Uterus (tissue), 4 donors: ENCODE measurements at places on chromosomes 11 and 22. TPM values are rescaled to one million over a fixed set of nuclear protein-coding genes. Genes with fewer than 3 reads are reported as not detected.

Gene KCTD17
- 10.0 TPM for total RNA-seq

Gene VSIG10L2
- total RNA-seq, result not detected

Gene SCT
- total RNA-seq, result not detected

Gene LRRC56
- not detected for total RNA-seq

Gene HSPB2
- not detected for total RNA-seq
